ENCODE measurements at places on chromosomes 3 and 15. TPM values are rescaled to one million over a fixed set of nuclear protein-coding genes. Genes with fewer than 3 reads are reported as not detected.
A peak's percentile ranks its signal among the peaks of the same experiment; 100 is the strongest.

HACD2 gene
- 18.8 TPM for total RNA-seq

GOLGA6B gene
- total RNA-seq, result not detected

GRCh38 chr15:52558196-52558595 lies 10.6 kb downstream of the ARPP19 start:
- no peak for DNase-seq

GRCh38 chr3:32872487-32873382 lies 54.9 kb downstream of the TRIM71 start:
- no peak for DNase-seq

GNB4 gene
- total RNA-seq, result 66.2 TPM

SQOR gene
- total RNA-seq, result 65.1 TPM

DNA sequence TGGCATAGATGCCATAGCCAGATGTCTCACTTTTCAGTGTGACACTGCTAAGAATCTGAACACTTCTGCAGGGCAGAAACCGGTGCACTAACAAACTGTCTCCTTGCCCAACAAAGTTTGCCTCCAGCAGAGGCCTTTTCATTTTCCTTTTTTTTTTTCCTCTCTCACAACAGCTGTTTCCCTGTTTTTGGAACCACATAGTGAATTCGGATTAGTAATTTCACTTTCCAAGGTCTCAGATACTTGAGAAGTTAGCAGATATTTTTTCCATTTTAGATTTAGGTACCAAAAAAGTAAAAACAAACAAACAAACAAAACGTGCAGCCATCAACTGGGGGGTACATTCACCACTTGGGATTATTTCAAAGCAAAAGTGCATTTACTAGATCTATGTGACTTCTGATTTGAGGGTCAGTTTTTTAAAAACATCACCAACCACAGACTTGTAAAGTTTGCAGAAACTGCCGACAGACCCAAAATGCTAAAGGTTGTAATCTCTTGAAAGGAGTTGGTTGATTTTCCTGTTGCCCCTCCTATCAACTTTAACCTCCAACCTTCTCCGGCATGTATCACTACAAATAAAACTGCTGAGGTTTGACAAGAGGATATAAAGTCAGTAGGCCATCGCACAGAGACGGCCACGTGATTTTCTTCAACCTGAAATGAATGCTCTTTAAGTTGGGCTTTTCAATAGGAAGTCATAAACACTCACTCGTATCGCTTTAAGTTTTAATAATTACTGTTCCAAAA lies 169.1 kb downstream of the CDIN1 start:
- DNase-seq, result no peak

- DNase-seq, result no peak
Observed at GRCh38 chr3:107347751-107348150, 29.5 kb upstream of the CCDC54 start.

FAM81A gene
- total RNA-seq, result 0.71 TPM

DNA sequence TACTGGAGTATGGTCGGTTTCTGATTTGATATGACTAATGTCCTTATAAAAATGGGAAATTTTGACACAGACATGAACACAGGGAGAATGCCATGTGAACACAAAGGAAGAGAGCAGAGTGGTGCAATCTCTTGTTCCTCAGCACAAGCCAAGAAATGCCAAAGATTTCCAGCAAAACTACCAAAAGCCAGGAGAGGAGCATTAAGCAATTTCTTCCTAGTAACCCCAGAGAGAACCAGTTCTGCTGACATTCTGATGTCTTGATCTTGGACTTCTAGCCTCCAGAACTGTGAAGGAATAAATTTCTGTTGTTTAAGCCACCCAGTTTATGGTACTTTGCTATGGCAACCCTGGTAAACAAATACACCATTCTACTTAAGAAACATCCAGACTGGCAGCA lies 227.8 kb upstream of the MRPL3 start:
- DNase-seq, result no peak

GRCh38 chr3:157837336-157837735 lies 268.9 kb downstream of the SHOX2 start:
- DNase-seq, result no peak

DNA sequence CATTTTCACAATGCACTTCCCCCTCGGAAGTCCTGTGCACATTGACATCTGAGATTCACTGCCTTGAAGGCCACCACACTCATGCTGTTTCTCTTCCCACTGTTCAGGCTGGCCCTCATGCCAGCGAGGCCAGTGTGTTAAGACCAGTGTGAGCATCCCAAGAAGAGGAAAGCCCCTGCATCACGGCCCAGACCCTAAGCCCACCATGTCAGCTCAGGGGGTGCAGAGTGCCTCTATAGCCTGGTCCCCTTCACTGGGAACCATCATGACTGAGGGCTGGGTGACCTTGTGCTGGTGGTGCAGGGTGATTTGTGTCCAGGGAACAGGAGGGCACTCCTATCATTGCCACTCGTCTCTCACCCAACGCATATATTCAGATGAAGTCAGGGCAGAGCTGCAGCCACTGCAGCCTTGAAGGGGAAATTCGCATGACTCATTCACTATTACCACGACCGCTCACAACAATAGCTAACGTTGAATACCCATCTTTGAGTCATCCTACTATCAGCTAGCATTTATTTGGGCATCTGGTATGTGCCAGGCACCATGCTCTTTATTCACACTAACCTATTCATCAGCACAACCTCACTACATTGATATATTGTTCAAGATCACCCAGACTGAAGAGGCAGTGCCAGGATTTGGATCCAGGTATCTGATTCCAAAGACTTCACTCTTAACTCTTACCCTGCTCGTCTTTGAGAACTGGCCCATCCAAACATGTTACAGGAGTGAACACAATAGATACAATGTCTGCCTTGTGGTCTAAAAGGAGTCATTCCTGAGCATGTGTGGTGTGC lies 58.8 kb upstream of the SLC6A11 start:
- DNase-seq, result no peak

DNA sequence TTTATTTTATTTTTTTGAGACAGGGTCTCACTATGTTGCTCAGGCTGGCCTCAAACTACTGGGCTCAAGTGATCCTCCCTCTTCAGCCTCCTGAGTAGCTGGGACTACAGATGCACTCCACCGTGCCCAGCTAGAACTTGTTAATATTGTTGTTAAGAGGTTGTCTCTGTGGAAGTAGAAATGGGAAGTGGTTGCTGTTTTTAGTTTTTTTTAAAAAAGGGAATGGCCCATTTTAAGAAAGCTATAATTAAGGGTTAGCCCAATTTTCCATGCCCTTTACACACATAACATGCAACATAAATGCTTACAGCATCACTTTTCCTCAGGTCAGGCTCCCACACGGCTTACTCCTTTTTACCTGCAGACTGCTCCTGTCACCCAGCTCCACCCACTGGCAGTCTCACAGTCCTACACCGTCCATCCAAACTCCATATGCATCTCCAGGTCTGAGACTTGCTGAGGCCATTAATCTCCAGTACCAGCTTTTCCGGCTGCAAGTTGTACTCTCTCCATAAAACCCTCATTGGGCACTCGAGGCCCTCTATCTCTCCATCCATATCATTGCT lies 19.8 kb downstream of the MORC1 start:
- no peak for DNase-seq

WNT5A gene
- total RNA-seq, result 5.4 TPM

PLSCR5 gene
- total RNA-seq, result not detected

DNA sequence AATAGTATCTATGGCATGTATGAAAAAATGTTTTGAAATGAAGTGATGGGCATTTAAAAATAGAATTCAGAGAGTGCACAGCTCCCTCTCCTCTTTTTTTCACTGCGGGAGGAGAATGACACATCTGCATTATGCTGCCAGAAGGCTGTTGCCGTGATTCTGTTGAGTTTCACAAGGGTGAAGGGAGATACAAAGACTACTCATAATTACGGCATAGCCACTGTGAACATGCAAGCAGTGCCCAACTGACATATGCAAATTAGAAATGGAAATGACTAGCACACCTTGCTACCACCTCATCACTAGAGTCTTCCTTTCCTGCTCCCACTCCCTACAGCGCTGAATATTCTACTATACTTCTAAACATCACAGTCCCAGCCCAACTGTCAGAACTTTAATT lies 20.1 kb downstream of the IFT57 start:
- no peak for DNase-seq

- no peak for DNase-seq
Observed at GRCh38 chr3:190746986-190747385, 115.5 kb downstream of the GMNC start.

LYZL4 gene
- total RNA-seq, result not detected

TMEM212 gene
- not detected for total RNA-seq

DNA sequence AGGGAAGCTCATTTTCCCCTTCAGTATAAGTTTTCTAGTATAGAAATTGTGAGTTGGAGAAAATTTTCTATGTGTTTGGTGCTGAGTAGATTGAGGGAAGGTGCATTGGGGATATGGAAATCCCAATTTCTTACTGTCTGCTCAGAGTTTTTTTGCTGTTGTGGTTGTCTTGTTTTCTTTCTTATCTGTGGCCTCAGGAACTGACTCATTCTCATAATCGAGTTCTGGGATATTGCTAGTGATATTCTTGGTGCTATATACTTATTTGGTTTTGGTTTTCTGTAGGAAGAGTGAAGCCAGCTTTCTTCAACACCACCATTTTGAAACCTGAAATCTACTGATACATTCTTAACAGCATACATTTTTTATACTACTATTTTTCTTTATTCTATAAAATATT lies 869.2 kb downstream of the DIPK2A start:
- no peak for DNase-seq

PP2D1 gene
- total RNA-seq, result not detected

GRCh38 chr3:105857601-105858000 lies 11.2 kb downstream of the CBLB start:
- DNase-seq, result no peak

DNA sequence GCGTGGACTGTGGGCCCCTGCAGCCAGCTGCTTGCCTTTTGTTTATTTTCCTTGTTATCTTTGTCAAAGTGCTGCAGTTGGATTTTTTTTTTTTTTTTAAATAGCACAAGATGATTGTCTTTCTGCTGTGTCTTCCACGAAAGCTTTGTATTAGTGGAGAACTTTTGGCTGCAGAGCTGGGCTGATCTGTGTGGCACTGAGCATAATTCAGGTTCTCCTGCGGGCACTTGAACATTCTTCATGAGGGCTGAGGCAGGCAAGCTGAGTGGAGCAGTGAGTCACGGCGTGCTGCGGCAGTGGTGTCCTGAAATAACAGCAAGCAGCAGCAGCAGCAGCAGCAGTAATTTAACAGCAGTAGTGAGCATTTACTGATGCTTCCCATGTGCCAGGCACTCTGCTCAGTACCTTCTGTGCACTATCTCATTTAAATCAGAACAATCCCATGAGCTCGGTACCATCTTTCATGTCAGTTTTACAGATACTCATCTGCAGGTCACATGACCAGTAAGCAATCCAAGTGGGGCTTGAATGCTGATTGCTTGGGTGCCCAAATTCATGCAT lies 45.8 kb downstream of the MITF start:
- peak; percentile 21 for DNase-seq

- no peak for DNase-seq
Observed at GRCh38 chr15:65902373-65902772, 33.1 kb downstream of the RAB11A start.

DNA sequence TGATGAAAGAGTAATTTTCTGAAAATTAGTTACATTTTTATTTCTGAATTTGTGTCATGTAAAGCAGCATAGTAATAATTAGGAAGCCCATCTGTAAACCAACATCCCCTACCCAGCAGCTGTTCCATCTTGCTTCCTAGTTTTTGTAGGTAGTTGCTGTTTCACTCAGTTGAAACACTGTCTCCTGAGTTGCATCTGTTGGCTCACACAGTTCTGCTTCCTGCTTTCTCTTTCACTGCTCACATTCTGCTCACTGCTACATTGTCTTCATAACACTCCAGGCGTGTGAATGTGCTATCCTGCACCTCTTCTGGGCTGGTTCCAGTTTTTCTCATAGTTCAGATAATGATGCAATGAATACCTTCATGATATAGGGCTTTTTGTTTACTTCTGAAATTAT lies 123.4 kb downstream of the EPHB1 start:
- DNase-seq, result no peak

ATP2C1 gene
- total RNA-seq, result 53.1 TPM

DNA sequence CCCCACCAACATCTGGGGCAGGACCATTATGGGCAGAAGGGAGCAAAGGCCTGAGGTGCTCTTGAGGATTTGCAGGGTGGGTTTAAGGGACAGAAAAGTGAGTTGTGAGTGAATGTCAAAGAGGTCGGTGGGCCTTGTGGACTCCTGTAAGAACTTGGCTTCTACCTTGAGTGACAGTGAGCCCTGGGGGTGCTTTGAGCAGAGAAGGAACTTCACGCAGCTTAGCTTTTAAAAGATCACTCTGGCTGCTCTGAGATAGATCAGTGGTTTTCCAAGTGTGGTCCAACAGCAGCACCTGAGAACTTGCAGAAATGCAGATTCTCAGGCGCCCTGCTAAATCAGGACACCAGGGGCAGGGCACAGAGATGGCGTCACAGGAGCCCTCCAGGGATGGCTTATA lies 15.3 kb upstream of the ALAS1 start:
- DNase-seq, result no peak

- no peak for DNase-seq
Observed at GRCh38 chr3:138051947-138052802, 42.2 kb downstream of the CLDN18 start.

ADAMTS7 gene
- total RNA-seq, result 60.2 TPM

DNA sequence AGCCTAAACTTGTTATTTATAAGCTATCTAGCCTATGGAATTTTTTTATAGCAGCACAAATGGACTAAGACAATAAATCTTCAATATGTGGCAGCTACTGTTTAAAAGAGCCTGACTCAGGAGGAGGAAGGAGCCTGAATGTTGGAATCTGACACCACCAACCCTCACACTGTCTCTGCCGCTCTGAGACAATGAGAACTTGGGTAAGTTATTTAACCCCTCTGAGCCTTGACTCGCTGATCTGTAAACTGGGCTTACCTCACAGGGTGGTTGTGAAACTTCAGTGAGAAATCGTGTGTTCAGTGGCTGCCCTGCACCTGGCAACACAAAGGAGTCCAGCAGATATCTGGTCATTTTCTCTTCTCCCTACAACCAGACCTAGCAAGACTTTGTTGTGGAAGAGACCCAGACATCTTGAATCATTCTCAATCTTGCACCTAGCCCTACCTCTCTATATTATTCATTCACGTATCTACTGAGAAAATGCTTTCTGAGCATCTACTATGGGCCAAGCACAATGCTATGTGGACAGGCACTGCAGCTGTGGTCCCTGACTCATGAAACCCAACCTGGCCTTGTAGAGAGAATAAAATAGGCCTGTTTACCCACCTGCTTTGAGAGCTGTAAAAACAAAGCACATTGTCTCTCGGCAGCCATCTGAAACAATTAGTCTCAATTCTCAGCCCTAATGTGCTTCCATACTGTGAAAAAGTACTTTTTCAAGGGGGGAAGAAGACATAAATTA lies 81.9 kb upstream of the SLC25A36 start:
- DNase-seq, result no peak

GRCh38 chr3:160049565-160049964 lies 60.9 kb downstream of the IL12A start:
- DNase-seq, result no peak

DNA sequence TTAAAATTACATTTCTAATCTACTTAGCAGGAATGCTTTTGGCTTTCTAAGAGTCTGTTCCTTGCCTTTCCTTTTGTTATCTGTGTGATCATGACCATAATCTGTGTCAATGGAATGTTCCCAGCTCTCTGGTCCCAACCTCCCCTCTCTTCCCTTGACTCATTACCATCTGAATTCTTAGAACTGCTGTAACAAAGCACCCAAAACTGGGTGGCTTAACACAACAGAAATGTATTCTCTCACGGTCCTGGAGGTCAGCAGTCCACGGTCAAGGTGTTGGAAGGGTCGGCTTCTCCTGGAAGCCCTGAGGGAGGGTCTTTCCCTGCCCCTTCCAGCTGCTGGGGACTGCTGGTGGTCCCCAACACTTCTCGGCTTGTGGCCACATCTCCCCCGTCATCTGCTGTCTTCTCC lies 81.1 kb downstream of the LRRK1 start:
- no peak for DNase-seq

GRCh38 chr3:44132061-44132460 lies 109.6 kb upstream of the TOPAZ1 start:
- no peak for DNase-seq

All from thoracic aorta (tissue), 2 donors.